Stimulated activated naive B cell treated with anti-CD40 and anti-IgM and Interleukin-4, amounts not matched to agents 10 μg/mL and 1 μg/mL and 100 μg/mL, for 72 hours (primary cell): ENCODE measurements at places on chromosomes 12 and 14.

GRCh38 chr12:101878243-101878821 lies 952 bp downstream of the DRAM1 start:
- no peak for DNase-seq

DNA sequence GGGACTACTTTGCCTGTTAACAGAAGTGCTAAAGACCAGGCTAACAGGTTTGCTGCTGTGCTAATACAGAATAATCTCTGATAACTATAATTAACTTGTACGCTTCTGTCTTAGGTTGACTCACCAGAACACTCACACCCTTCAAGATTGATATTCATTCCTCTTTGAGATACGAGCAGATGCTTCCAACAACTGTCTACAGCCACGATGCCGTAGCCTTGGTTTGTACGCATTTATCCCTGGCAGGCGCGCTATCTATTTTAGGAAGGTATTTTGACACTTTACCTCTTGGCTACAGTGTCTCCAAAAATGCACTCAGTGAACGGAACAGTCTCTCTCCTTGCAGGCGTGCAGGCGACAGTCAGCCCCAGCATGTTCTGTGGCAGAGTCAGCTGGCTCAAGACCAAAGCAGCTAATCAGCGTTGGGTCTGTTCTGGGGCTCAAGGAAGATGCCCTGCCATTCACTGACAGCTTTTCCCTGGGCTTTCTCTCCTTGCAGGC lies 146.4 kb upstream of the PRICKLE1 start:
- no peak for DNase-seq

GRCh38 chr14:64723691-64724577 lies 19.7 kb downstream of the PLEKHG3 start:
- no peak for DNase-seq

GRCh38 chr12:26402648-26403047 lies 207.3 kb downstream of the SSPN start:
- DNase-seq = no peak

- no peak for DNase-seq
These were observed 31.5 kb downstream of the TMEM132D start for GRCh38 chr12:129871991-129872972.

DNA sequence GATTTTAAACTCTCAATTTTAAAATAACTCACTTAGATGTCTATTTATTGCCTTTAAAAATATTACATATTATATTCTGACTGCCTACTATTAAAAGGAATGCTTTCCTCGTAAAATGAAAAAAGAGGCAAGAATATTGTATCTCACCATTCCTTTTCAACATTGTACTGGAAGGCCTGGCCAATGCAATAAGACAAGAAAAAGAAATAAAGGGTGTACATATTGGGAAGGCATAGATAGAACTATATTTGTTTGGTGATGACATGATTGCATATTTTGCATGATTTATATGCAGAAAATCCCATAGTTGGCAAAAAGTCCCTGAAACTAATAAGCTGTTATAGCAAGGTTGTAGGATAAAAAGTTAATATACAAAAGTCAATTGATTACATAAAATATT lies 474.6 kb upstream of the ATP2B1 start:
- DNase-seq = no peak

DNA sequence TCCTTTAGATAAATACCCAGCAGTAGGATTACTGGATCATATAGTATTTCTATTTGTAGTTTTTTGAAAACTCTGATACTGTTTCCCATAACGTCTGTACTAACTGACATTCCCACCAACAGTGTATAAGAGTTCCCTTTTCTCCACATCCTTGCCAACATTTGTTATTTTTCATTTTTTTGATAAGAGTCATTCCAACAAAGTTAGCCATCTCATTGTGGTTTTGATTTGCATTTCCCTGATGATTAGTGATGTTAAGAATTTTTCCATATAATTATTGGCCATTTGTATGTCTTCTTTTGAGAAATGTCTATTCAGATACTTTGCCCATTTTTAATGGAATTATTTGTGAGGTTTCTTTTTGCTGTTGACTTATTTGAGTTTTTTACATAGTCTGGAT lies 486.0 kb downstream of the FLRT2 start:
- no peak for DNase-seq

GRCh38 chr14:70882776-70883492 lies 24.3 kb upstream of the PCNX1 start:
- DNase-seq = peak; percentile 12

DNA sequence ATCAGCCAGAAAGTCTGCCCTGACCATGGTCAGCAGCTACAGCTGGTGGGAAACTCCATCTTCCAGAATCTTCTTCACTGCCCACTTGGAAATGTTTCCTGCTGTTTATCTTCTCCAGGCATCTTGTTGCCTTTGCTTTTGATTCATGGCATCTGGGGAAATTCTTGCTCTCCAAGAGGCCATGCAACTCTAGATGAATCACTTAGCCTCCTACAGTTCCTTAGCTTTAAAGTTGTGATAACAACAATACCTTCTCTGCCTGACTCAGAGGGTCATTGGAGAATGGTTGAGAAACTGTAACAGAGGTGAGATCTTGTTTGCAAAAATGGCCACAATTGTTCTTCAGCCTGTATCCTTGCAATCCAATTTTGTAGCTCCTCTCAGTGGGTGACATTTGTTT lies 121.0 kb upstream of the VRK1 start:
- no peak for DNase-seq

- no peak for DNase-seq
These were observed 161.0 kb upstream of the RMST start for GRCh38 chr12:97301576-97301975.

DNA sequence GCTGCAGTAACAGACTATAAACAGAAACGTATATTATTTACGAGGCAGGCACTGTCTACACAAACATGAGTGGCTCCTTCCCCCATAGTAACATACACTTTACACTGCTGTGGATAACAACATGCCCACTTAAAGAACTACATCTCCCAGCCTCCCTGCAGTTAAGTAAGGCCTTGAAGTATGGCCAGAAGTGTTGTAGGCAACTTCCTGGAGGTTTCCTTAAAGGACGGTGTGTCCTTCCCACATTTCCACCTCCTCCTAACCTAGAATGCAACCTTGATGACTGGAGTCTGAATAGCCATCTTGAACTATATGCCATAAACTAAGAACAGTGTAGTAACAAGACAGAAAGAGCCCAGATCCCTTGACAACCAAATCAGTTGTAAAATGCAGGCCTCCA lies 20.3 kb downstream of the MED13L start:
- DNase-seq = no peak

DNA sequence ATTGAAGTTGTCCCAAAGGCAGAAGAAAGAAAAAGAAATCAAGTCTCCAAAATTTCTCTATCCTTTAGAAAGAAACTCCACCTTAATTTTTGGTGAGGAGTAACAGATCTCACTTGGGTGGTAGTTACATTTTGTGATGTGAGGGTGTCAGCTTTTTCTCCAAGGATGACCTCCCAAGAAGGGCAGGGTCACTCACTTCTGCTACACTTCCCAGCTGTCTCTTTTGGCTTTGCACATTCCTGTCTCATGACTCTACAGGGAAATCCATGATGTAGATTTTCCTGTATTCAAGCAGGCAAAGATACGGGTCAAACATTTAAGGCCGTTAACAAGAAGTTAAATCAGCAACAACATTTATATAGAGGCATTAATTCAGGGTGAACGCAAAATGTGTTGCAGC lies 1016.4 kb downstream of the NRXN3 start:
- DNase-seq = no peak

- no peak for DNase-seq
These were observed 630 bp downstream of the NELL2 start for GRCh38 chr12:44875417-44875953.
